ENCODE measurements at places on chromosomes 4 and X.

GRCh38 chrX:120672841-120673530 lies 43.1 kb upstream of the C1GALT1C1 start:
- DNase-seq, result no peak

DNA sequence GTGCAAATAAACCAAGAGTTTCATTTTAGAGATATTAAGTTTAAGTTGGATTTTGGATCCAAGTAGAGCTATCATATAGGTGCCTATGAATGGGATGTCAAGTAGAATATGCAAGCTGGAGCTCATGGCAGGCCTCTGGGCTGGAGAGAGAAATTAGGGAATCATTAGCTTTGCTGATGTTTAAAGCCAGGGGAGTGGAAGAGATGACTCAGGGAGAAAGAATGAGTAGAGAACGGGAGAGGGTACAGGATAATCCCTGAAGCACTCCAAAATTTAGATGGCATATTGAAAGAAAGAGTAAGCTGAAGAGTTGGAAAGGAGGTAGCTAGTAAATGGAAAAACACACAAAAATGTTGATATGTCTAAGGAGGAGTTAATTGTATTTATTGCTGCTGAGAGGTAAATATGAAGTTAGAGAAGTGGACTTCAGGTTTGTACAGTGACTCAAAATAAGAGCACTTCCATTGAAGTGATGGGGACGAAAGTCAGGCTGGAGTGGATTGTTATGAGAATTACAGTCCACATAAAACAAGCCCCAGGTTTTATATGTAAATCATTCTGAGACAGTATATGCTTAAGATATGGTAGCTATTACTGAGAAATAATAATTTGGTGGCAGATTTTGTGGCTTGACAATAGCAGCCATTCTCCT lies 72.5 kb upstream of the GRXCR1 start:
- no peak for DNase-seq

- no peak for DNase-seq
Observed at GRCh38 chr4:77500801-77501200, 104.8 kb upstream of the CXCL13 start.

DNA sequence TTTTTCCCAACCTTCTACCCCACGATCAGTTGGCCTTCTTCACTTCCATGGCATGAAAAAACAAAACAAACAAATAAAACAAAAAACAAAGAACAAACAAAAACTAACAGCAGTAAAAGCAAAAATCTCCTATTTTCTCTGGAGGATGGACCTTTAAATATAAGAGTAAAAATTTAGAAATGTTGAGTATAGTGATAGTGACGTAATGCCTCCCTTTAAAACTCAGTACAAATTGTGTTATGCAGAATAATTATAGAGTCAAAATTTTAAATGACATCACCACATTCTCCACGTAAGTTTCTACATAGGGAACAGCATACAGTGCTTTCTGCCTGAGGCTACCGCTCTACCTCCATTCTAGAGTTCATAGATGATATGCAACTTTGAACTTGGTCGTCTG lies 2156.4 kb downstream of the PCDH7 start:
- DNase-seq, result no peak

- no peak for DNase-seq
Observed at GRCh38 chr4:153034681-153035080, 98.6 kb downstream of the FHDC1 start.

GRCh38 chr4:178811356-178811755 lies 1369.1 kb upstream of the AGA start:
- no peak for DNase-seq

DNA sequence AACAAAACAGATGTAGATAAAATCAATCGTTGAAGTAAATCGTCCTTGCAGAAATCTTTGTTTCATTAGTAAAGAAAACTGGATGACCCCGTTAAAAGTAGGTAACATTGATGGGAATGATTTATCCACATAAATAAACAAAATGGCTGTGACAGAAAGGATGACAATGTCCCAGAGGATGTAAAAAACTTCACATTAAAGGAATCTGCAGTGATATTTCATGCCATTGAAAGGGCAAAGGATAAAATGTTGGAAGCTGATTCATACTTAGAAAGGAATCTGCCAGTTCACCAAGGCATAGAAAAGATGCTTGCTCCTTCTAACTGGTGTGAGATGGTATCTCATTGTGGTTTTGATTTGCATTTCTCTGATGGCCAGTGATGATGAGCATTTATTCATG lies 24.2 kb upstream of the EPGN start:
- DNase-seq, result no peak

DNA sequence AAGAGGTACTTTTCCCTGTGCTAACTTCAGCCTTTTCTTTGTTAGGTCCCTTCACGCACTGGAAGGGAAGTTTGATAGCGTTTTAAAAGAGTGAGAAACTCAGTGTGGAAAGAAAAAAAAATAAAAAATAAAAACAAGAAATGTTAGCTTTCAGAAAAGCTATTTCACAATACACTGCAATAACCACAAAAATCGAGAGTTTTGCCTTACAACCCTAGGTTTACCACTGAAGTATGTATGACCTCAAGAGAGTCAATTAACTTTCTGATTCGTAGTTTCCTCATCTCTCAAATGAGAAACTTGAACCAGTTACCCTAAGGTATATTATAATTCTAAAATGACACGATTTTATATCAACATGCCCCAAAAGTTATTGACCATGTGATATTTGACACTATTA lies 93.9 kb upstream of the JADE1 start:
- no peak for DNase-seq

GRCh38 chrX:14528629-14529289 lies 577 bp upstream of the GLRA2 start:
- peak; percentile 2 for DNase-seq

- no peak for DNase-seq
Observed at GRCh38 chrX:72169008-72169728, 12.4 kb upstream of the PIN4 start.

DNA sequence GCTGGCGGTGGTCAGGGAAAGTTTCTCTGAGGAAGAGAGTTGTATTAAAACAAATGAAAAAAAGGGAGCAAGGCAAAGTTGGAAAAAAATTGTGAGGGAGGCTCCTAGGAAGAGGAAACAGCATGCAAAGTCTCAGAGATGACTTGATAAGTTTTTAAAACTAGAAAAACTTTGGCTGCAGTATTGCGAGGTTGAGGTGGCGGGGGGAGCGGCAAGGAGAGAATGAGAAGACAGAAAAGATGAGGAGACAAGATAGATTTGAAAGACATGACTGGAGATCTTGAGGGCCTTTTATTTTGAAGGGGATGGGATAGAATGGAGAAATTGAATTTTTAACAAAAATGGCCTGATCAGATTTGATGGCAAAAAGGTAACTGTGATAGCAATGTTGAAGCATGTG lies 4.8 kb upstream of the UBE2D3 start:
- DNase-seq, result no peak

DNA sequence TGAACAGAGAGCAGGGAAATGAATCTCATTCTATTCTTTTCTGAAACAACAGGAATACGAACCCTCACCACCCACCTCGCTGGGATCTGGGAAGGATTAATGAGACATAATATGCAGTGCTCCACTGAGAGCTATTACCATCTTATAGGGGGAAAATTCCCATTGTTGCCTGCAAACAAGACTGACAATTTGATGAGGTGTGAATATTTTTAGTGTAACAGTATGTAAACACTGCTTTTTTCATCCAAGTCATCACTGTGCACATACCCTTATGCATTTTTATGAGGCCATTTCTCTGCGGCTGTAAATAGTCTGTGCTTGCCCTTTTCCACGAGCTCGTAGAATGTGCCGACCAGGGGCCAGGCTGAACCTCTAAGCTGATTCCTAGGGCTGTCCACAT lies 285.6 kb upstream of the CPEB2 start:
- no peak for DNase-seq

DNA sequence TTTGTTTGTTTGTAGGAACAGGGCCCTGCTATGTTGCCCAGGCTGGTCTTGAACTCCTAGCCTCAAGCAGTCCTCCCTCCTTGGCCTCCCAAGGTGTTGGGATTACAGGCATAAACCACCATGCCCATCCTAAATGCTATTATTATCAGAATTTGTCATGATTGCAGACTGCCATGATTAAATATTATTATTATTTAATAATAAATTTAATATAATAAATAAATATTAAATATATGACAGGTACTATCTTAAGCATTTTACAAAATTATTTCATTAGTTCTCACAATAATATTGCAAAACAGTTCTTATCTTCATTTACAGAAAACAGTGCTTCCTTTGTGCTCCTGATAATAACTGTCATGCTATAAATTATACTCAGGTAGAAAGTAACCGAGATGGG lies 133.4 kb upstream of the JADE1 start:
- no peak for DNase-seq

GRCh38 chr4:183816882-183817509 lies 88.1 kb upstream of the STOX2 start:
- DNase-seq, result no peak

- no peak for DNase-seq
Observed at GRCh38 chr4:133513901-133514300, 364.8 kb downstream of the PCDH10 start.

GRCh38 chrX:41863343-41864203 lies 59.8 kb downstream of the CASK start:
- DNase-seq, result no peak

DNA sequence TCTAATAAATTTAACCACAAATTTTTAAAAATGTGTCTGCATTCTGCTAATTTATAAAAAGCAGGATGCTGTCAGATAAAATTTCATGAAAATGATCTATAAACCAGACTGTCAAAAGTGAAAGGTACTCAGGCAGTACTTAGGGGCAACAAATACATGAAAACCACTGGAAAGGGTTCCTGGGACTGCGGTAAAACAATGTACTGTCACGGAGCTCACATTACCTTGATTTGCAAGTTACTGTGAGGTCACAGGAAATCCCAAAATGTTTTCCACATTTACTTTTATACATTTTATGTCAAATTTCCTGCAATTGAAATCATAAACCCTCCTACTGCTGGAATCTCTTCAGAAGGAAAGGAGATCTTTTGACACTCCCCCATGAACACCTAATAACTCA lies 45.3 kb downstream of the SHISA3 start:
- DNase-seq, result no peak

DNA sequence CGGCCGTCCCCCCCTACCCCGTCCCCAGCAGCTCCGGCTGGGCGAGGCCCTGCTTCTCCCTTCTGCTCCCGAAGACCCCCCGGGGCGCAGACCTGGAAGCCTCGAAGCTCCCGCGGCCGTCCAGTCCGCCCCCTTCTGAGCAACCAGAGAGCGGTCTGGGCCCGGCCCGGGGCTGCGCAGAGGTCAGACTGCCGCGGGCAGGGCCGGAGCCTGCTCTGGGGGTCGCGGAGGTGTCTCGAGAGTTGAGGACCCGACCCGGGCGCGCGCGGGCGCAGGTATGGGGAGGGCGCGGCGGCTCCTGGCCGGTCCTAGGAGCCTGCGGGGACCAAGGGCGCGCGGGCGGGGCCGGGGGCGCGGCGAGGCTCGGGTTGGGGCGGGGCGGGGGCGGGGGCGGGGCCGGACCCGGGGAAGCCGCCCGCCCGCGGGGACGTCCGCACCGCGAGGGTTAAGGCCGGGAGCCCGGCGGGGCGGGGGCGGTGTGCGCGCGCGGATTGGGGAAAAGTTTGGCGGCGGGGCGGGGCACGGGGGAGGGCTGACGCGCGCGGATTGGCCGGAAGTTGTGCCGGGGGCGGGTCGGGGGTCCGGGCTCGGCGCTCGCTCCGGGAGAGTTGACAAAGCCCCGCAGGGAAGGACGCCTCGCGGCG lies at the start of gene FGFRL1:
TSS of gene FGFRL1 (plus strand) at position 605 of the 644 bp plus-strand sequence. CDS start 860 bp downstream, outside the sequence.
- DNase-seq, result peak; percentile 90

DNA sequence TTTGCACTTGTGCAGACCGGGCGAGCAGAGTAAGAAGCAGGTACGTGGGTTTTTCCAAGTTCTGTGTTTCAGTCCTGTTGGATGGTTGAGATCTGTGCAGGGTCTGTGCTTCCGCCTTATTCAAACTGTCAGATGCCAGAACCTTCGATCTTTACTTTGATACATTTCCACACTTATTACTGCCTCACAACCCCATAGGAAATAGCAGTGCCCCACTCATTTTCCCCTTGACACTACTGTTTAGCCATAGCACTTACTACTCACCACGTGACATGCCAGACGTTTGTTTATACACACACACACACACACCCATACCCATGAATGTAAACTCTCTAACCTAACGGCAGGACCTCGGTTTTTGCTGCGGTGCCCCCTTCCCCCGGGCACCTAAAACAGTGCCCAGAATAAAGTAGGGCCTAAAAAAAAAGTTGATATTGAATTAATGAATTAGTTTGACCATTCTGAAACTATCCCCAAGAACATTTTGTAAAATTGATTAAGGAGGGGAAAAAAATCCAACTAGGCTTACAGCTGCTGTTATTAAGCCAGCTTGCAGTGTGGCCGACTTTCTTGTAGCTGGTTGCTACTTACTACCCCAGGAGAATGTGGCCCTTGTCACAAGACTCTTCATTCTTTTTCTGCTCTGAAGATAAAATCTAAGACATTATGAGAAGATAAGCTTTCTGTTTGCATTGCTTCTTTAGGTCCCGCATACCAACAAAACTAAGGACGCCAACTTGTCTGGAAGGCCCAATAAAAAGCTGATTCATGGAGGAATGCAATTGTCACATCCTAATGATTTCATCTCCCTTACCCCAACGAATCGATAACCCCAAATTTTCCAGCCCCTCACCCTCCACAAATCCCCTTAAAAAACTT lies 704 bp upstream of the SEPSECS start:
- DNase-seq, result no peak

- no peak for DNase-seq
Observed at GRCh38 chrX:7145454-7145853, 2.1 kb upstream of the STS start.

GRCh38 chr4:98558471-98559169 lies 99.8 kb downstream of the TSPAN5 start:
- DNase-seq, result no peak

DNA sequence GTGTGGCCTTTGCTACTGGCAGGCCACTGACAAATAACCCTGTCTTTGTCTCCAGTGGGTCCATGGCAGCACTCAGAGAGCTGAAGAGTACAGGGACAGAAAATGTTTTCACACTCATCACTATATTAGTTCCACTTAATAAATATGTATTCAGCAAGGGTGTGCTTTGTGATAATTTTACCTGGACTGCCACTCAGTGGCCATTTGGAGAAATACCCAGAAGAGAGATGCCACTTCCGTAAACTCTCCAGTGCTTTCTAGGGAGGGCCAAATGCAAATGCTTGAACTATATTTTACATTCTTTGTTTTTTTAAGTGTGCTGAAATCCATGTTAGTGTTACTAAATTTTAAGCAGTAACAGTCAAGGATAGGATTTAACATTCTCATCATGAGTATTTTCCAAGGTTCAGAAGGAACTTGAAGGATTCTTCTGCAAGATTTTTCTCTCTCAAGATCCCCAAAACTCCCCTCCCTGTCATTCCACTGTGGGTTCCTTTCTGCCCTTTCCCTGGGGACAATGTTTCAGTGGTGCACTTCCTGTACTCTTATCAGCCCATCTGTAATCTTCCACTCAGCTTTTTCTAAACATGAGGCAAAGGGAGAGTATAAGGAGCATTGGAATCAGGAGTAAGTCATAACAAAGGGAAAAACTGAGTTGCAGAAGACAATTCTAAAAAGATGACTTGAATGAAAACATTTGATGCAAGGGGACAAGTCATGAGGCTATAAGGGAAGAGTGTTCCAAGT lies 46.0 kb downstream of the TFDP3 start:
- DNase-seq, result no peak
